ENCODE measurements at places on chromosomes 1 and 21.
A peak's percentile ranks its signal among the peaks of the same experiment; 100 is the strongest.

DNA sequence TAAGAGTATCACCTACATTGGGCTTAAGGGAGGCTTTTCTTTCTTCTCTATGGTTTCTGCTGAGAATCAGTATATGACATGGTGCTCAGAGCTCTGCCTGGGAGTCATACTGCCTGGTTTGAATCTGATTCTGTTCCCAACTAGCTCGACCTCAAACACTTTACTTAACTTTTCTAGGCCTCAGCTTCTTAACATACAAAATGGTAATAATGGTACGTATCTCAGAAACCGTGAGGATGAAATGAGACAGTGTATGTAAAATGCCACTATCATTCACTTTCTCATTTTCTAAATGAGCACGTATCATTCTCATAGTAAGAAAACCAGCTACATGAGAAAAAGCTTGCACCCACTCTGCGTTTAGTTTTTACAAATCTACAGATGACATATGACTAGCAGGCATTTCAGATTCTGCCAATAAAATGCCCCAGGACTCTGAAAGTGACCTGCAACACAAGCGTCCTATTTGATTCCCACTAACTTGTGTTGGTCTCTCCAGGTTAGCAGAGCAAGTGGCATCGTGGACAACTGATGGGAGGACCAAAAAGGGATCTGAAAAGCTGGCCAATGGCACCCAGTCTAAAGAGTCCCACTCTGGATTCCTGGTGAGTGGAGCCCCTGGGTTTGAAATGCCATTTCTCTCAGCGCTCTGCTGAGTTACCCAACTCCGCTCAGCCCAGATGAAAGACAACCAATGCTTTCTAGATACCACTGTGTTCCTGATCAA, 6.1 kb downstream of the CTNNBIP1 start:
- no peak for DNase-seq

DNA sequence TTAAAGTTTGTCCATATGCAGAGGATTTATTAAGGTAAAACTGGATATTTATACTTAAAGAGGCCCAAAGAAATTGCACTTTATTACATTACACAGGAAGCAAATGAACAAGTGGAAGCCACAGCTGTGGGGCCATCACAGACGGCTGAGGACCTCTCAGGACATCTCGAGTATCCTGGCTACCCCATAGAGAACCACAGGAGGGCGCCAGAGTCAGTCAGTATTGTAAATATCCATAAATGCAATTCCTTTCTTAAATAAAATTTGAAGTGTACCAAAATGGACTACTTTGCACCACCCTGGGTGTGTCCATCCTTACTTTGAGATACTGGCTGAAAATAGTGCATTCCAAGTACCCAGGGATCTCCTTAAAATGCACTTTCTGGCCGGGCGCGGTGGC, 257.2 kb downstream of the MRPL39 start:
- DNase-seq, result peak; percentile 5

GRCh38 chr1:208145167-208145566, 99.0 kb downstream of the PLXNA2 start:
- DNase-seq, result no peak

DNA sequence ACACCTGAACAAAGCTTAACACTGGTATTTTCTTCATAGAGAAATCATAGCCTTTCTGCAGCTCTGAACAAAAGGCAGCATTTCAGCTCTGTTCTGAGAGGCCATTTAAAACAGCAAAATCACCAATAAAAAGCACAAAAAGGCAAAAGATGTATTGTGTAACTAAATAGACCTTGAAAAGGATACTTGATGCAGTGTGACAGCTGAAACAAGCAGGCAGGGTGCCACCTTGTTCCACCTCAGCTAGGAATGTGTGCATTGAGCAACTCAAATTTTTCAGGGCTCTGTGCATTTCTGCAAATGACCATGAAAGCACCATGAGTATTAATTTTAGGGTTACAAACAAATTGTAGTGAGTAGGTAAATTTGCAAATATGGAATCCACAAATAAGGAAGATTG, 65.8 kb downstream of the RHOU start:
- no peak for DNase-seq

- DNase-seq, result no peak
Observed at GRCh38 chr1:184951788-184952187, 22.5 kb downstream of the NIBAN1 start.

DNA sequence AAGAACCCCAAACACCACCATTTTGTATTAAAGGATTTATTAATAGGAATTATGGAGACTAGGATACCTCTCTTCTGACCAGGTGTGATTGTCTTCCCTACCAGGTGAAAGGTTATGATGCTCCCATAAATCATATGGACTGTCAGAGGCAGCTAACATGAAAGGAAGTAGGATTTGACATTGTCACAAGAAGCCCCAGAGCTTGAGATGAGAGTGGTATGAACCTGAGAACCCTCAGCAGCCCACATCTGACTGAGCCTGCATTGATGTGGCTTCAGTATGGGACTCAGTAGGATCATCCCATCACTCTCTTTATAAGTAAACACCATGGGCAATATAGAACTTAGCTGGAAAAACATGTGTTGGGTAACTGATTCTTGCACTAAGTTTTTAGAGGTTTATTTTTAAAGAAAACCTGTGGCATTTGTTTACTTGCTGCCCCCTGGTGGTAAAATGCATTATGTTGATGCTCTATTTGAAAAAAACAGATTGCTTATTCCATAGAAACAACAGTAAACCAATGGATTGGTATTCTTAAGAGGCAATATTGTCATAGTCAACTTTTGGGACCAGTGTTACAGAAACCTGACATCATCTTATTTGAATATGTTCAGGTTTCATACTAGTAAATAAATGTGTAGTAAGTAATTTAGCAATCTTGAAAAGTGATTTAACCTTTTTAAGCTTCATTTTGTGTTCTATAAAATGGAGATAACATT, 16.6 kb upstream of the CACYBP start:
- peak; percentile 72 for DNase-seq

DNA sequence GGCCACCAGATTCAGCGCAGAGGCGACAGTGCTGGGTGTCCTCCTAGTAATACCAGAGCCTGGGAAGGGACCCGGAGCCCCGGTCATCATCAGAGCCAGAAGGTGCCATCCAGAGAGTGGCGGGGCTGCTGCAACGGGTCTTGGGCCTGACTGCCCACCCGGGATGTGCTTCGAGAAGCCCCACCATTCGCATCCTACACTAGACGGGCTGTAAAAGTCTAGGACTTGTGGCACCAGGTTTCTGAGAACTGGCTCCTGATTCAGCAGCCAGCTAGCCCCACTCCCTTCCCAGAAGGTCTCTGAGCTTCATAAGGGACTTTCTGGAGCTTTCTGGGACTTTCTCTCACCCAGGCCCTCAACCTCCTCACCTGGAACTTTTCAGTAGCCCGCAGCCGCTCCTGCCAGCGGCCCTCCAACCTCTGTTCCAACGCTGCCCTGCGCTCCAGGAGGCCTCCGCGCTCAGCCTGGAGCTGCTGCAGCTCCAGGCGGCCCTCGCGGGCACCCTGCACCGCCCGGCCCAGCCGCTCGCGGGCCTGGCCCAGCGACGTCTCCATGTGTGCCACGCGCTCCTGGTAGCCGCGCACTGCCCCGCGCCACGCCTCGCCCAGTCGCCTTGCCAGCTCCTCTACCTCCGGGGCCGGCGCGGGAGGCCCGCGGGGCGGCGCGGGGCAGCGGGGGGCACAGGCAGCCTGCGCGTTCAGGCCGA, 940 bp downstream of the NES start:
- no peak for DNase-seq

- peak; percentile 66 for DNase-seq
Observed at GRCh38 chr1:192516776-192517297, 58.7 kb upstream of the RGS1 start.

DNA sequence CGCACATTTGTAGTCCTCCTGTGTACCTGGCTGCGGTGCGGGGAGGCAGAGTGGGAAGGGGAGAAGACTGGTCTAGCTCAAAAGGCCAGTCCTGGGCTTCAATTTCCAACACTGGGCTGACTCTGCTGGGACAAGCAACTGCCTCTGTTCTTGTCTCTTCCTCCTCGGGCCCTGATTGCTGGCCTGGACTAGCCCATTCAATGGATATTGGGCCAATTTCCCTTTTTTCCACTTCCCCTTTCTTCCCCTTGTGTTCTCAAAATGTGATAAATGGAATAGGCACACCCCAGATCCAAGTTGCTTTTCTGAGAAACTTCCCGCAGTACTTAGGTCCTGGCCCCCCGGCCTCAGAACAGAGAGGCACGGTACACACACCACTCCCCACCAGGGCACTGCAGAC, 48.2 kb downstream of the SPSB1 start:
- DNase-seq, result no peak

GRCh38 chr21:41764558-41765419, 2.1 kb downstream of the RIPK4 start:
- no peak for DNase-seq

DNA sequence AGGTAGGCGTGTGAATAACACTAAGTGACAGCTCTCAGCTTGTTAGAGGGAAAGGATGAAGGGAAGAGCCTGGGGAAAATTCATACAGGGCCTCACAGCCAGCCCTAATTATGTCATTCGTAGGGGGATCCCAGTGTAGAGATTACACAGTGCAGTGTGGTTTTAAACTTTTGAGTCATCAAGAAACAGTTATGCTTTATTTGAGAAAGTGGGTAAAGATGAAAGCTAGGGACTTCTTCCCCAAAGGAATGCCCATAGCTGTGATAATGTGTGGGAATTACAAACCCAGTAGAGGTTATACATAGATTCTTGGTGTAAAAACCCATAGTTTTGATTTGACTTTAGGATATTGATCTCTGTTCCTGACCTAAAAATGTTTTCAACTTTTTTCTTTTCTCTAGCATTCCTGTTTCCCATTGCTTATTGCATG, 1.9 kb downstream of the TTF2 start:
- peak; percentile 13 for DNase-seq

DNA sequence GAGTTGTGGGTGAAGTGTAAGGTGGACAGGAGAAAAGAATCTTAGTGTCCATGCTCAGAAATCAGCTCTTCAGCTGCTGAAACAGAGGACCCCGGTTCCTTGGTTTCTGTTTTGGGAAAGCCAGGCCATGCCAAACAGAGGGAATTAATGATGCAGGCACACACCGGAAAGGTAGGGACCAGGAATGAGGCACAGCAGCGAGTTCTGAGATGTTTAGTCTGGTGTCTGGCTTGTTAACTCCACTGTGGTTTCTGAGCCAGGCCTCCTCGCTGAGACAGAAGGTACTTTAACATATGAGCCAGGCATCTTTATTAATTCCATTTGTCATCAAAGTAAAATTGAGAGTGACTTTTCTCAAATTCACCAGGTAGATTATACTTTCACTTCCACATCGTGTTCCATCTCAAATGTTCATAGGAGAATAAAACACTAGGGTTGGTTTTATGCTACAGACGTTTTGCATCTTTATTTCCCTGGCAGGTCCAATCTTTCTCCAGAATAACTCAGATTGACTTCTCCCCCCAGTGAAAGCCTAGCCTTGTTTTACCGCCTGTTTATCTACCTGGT, 23.5 kb downstream of the LRRC8D start:
- DNase-seq, result no peak

DNA sequence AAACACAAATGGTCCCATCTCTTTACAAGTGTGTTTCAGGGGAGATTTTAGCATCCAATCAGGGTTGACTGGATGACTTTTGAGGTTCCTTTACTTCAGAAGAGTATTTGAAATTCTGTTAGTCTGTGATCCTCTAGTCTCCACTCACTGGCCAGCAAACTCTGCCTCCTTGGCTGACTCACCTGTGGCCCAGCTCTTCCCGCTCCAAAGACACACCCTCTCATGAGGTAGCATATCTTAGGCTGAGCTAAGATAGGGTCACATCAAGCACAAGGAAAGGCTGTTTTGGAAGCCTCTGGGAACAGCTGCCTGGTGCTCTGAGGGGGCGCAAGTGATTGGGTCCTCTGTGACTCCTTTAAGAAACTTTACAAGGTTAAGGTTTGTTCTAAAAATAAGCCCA, 102.3 kb upstream of the FGGY start:
- DNase-seq, result no peak

DNA sequence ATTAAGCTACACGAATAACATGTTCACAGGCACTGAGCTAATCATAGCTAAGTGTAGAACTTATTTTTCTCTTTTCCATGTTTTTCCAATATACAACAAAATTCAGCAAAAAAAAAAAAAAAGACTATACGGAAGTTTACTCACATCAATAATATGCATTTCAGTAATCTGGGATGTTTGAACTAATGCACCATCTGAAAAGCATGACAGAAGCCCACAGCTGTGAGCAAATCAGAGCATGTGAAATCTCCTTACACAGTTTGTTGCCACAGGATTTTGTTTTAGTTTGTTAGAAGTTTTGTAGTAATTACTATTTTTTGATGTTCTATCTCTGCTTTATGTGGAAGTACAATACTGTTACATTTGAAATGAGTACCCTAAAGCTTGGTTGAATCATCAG, 1051.7 kb downstream of the TTLL7 start:
- DNase-seq, result no peak

- no peak for DNase-seq
Observed at GRCh38 chr1:99305626-99306025, 41.3 kb downstream of the PLPPR4 start.

DNA sequence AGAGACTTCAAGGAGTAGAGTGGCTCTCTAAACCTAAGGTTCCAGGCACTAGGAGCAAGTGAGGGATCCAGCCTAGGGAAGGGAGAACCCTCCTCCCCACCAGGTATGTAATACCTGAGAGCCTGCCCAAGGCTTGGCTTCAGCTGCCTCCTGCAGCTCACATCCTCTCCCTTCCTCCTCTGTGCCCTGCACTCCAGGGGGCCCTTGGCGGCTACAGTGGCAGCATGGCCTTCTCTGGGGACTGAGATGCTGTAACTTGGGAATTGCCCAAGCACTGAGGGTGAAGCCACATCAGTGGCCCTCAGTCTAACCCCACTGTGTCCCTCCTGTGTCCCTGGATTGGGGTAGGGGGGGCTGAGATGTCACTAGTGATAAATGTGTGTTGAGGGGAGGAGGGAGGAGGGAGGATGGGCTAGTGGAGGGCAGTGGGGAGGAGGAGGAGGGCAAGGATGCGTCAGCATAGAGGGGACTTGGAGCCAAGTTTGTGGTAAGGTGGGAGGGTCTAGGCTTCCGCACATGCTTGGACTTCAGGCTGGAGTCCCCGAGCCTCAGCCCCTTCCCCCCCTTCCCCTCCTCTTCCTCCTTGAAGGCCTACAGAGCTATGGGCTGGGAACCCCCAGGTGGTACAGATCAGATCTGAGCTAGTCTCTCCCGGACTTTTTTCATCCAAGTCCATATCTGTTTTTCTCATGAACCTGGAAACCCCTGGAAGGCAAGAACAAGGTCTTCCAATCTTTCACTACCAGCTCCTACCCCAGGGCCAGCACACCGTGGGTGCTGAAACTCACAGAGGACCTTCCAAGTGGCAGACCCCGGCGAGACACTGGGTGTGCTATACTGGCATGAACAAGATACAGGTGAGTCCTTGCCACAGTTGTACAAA, 17.5 kb downstream of the COL9A2 start:
- DNase-seq, result no peak

DNA sequence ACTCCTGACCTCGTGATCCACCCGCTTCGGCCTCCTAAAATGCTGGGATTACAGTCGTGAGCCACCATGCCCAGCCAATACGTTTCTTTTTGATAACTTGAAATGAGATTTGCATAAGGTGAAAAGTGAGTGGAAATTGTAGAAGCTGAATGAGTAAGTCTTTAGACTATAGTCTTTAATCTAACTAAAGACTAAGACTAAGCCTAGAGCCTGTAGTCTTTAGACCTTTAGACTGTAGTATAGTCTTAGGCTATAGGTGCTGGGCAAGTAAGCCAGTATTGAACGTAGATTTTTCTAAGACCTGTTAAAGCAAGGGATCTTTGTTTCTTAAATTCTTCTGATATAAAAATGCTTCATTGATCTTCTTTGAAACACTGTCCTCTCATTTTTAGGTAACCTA, 12.1 kb downstream of the PPP2R5A start:
- no peak for DNase-seq
